ENCODE measurements at places on chromosomes 16 and 17.

GRCh38 chr17:10295728-10296343 is 77.0 kb downstream of the MYH13 start:
- DNase-seq, result peak; percentile 67

- peak; percentile 72 for DNase-seq
Observed at GRCh38 chr16:19898924-19899604, 14.4 kb upstream of the GPRC5B start.

DNA sequence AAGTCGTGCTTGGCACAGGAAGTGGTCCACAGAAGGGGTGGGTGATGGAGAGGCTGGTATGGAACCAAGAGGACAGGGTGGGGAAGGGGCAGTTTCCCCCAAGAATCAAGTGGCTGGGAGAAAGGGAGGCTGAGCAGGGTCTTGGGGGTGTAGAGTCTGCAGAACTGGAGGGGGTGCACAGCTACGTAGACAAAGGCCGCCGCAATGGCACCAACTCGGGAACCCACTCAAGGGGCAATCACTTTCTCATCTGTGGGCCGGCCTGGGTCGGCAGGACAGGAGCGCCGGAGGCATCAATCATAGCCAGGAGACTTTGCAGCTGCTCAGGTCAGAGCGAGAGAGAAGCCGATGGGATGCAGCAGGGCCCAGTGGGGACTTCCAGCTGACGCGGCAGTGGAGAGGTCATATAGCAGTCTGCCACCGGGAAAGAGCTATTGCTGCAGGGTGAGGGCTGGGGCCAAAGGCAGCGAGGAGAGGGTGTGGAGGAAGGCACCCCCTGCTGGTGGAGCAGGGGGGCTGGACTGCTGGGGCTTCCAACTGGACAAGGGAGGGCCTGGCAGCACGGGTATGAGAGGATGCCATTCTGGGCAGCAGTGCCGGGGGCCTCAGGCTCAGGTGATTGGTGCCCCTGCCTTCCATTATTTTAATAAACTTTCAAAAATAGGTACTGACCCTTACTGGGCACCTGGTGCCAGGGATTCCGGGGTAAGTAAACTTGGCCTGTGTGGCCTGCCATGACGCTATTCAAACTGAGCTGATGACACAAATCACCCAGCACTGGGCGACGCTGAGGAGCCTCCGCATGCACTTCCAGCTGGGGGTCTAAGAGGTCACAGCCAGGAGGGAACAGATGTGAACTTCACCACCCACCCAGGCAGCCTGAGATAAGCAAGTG is 52.5 kb upstream of the MTSS2 start:
- peak; percentile 62 for DNase-seq

DNA sequence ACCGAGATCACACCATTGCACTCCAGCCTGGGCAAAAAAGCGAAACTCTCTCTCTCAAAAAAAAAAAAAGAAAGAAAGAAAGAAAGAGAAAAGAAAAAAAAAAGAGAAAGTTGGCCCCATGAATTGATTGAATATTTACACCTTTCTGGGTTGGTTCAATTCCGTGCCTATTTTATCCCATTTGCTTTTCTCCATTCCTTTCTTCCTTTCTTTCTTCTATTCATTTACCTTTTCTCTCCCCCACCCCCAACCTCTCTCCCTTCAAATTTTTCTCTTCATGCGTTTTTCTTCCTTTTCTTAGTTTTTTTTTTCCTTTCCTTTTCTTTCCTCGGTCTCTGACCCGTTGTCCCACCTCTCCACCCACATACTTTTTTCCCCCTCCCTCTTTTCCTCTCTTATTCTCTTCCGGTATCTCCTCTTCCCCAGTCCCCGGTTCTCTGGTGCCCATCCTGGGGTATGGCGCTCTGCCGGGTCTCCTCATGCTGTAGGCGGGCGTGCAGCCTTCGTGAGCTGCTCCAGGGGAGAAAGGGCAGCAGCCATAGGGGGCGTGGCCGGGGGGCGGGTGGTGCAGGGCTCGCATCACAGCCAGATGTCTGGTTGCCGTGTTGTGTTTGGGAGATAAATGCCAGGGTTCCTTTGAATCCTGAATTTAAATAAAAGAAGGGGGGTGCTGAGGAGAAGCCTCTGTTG is 5.3 kb upstream of the COL1A1 start:
- DNase-seq, result peak; percentile 43

DNA sequence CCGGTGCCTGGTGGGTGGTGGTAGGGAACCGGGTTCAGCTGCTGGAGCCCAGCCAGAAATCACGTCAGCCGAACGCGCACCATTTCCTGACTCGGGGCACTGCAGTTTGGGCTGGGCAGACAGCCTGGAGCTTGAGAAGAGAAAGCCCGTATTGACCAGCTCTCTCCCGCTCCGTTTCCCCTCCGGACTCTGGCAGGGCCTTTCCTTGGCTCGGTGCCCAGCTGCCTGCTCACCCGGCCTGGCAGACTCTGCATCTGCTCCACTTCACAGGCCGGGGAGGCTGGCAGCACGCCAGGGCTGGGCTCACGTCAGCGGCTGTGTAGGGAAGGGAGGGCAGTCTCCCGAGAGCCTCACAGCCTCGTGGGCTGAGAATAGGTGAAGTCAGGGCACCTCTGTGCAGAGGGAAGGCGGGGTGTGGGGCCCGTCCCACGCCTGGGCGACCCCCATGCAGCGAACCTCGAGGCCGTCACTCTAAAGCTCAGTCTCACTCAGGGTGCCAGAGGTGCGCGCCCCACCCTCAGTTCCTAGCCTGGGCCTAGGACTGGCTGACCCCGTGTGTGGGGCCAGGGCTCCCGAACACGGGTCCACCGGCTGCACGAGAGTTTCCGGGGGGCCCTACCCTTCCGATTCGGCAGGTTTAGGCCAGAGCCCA is 59.1 kb downstream of the OR1D5 start:
- DNase-seq, result peak; percentile 97

DNA sequence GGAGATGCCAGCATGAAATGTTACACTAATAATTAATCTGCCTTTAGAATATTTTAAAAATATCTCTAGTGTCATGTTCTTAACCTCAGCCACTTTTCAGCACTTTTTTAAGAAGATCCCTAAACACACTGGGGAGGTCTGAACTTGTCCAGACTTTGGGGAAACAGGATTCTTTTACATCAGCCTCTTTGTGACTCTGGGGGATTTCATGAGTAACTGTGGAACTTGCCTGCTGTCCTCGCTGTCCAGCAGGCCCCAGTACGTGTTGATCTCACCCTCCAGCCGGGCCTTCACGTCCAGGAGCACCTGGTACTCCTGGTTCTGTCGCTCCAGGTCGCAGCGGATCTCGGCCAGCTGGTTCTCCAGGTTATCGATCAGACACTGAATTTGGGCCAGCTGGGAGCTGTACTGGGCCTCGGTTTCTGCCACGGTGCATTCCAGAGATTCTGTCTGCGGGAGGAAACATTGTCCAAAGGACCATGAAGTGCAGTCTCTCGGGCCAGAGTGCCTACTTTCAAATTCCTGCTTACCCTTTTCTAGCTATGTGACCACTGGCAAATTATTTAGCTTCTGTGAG is 5.5 kb downstream of the KRT40 start:
- no peak for DNase-seq

- no peak for DNase-seq
Observed at GRCh38 chr17:58387834-58388233, 29.5 kb downstream of the RNF43 start.

- no peak for DNase-seq
Observed at GRCh38 chr17:75965468-75965867, 13.5 kb downstream of the ACOX1 start.

DNA sequence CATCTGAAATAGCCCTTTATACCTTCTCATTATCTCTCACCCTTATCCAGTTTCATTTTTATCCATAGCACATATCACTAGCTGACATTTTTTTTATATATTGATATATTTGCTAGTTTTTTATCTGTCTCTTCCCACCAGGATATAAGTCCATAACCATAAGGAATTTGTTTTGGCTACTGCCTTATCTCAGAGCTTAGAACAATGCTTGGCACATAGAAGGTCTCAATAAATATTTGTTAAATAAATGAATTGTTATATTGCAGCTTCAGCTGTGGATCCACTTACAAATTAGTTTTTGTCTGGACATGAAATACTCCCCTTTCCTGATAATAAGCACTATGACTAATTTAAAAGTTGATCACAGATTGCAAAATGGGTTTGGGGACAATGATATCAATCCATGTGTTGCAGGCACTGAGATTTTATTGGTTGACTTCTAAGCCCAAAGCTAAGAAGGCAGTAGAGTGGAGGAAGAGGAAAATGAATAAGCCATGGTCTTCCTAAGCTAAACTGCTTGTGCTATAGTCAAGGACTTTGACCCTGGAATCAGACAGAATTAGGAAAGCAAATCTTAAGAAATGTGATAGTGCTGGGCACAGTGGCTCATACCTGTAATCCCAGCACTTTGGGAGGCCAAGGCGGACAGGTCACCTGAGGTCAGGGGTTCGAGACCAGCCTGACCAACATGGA is 31.9 kb upstream of the YPEL2 start:
- peak; percentile 3 for DNase-seq

GRCh38 chr16:78289373-78289772 is 189.9 kb downstream of the WWOX start:
- no peak for DNase-seq

DNA sequence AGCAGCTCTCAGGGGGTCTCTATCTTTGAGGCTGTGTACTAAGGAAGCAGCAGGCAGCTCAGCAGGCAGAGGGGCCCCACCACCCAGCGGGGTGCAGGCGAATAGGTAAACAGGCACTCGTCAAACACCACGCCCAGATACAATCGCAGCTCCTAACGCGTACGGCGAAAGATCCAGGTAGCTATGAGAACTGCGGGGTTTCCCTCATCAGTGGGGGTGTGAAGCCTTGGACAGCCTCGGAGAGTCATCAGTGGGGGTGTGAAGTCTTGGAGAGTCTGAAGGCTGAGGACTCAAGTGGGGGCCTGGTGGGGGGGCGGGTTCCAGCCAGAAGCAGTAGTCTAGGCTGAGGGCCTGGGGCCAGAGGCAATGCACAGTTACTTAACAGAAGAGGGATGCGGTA is 69.0 kb downstream of the RTN4RL1 start:
- no peak for DNase-seq

DNA sequence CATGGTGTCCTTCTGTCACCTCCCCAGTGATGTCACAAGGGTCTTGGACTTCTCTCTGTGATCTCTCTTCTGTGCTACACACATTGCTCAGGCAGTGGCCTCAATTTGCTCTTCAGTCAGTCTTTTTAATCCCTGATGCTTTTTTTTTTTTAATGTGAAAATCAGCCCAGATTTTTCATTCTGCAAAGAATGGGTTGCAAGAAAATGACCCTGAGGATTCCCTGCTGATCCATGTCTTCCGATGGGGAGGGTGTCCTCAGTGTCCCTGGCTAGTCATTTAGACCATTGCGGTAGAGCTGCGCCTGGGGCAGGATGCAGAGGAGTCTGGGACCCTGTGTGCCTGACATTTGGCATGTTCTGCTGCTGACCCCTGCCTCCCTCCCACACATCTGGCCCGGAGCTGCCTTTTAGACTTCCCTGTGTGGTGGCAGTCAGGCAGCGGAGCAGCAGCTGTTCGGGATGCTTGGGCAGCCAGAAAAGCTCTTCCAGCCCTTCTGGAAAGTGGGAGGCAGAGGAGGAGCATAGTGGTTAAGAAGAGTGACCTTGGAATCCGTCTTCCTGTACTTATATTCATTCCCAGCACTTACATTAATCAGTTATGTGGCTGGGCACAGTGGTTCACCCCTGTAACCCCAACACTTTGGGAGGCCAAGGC is 12.3 kb downstream of the GPT2 start:
- DNase-seq, result peak; percentile 42

DNA sequence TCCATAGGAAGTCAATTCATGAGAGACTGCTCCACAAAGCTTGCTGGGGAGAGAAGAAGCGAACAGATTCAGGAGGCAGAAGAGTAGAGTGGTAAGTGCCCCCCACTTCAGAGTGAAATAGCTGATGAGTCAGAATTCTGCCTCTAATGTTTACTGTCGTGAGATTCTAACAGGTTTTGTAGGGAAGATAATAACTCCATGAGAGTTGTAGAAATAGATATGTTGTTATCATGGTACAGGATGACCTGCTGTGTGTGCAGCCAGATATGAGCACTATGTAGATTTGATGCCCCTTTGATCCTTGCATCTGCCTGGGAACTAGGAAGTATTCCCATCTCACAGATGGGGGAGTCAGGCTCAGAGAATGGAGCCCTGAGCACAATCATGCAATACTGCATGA is 502.4 kb upstream of the CDH11 start:
- no peak for DNase-seq

GRCh38 chr17:8831234-8831849 is 32.2 kb upstream of the MFSD6L start:
- DNase-seq, result no peak

DNA sequence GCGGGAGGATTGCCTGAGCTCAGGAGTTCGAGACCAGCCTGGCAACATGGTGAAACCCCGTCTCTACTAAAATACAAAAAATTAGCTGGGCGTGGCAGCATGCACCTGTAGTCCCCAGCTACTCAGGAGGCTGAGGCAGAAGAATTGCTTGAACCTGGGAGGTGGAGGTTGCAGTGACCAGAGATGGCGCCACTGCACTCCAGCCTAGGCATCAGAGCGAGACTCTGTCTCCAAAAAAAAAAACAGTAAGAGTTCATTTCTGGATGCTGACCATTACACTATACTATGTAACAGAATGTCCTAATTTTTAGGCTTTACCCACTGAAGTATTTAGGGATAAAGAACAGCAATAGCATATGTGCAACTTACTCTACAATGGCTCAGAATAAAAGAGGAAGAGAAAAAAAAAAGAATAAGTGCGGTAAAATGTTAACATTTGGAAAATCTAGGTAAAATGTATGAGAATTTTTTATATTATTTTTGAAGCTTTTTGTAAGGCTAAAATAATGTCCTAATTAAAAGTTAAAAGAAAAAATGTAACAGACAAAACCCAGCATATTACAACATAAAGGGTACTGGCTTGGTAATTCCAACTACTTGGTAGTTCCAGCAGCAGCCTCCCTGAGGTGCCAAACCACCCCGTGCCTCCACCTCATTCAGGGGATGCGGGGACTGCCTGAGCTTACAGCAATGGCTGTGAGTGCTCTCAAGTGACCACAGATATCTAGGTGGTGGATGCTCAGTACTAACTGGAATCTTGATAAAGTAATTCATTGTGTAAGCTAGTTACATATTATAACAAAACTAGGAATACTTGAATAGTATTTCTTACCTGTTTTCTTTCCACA is 10.9 kb downstream of the COPS3 start:
- no peak for DNase-seq

- DNase-seq, result peak; percentile 17
Observed at GRCh38 chr17:50631908-50632571, 2.6 kb upstream of the ABCC3 start.

- DNase-seq, result no peak
Observed at GRCh38 chr16:77057161-77057774, 133.7 kb upstream of the MON1B start.

- no peak for DNase-seq
Observed at GRCh38 chr16:3063625-3064386, 1.6 kb upstream of the IL32 start.

DNA sequence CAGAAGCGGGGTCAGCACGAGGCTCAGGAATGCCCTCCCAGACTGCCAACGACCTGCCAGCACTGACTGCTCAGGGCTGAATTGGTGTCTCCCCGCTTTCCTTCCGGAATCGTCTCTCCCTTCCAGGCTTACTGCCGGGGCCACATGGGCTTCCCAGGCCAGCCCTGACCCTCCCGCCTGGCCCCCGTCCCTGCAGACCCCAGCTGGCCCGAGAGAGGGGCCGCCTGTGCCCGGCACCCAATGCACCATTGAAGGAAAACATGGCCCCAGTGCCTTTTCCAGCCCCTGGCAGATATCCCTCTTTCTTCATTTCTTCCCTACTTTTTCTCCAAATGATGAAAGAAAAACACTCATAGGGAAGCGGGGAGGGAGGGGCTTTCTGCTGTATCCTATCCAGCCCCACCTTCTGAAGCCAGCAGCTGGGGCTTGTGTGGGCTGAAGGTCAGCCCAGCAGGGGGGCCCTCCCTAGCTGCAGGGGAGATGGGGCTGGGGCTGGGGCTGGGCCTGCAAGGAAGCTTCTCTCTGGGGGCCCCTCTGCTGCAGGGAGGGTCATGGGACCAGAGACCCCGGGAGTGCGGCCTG is 25.9 kb downstream of the ZNF469 start:
- DNase-seq, result no peak

All from cardiac fibroblast (primary cell).